ENCODE measurements at places on chromosomes 16 and 17. TPM values are rescaled to one million over a fixed set of nuclear protein-coding genes. Genes with fewer than 3 reads are reported as not detected.

- no peaks in the 10 kb centered on the region for H3K36me3 ChIP-seq
- no peaks in the 10 kb centered on the region for H3K27me3 ChIP-seq
- no peak overlapping the region for H3K4me3 ChIP-seq
- DNase-seq: no peak
- no peak overlapping the region for H3K27ac ChIP-seq
Measured at GRCh38 chr16:56912746-56913708, 18.9 kb upstream of the HERPUD1 start.

DNA sequence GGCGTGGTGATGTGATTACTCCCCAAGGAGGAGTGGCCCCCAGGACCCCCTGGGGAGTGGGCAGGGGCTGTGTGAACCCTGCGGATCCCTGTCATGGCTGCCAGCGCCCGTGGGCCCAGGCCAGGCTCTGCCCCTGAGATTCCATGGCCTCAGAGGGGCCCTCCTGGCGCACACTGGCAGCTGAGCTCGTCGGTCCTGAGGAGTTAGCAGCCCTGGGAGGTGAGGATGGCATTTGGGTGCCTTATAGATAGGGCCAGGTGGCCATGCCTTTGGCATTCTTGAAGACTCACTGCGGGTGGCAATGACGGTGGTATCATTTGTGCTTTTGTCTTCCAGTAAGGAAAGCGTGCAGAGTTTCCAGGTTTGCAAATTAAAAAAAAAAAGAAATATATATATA lies 146.8 kb upstream of the GSE1 start:
- peaks cover 66% of the 10 kb centered on the region for H3K27me3 ChIP-seq
- H3K4me3 ChIP-seq: no peak overlapping the region
- no peaks in the 10 kb centered on the region for H3K36me3 ChIP-seq

DNA sequence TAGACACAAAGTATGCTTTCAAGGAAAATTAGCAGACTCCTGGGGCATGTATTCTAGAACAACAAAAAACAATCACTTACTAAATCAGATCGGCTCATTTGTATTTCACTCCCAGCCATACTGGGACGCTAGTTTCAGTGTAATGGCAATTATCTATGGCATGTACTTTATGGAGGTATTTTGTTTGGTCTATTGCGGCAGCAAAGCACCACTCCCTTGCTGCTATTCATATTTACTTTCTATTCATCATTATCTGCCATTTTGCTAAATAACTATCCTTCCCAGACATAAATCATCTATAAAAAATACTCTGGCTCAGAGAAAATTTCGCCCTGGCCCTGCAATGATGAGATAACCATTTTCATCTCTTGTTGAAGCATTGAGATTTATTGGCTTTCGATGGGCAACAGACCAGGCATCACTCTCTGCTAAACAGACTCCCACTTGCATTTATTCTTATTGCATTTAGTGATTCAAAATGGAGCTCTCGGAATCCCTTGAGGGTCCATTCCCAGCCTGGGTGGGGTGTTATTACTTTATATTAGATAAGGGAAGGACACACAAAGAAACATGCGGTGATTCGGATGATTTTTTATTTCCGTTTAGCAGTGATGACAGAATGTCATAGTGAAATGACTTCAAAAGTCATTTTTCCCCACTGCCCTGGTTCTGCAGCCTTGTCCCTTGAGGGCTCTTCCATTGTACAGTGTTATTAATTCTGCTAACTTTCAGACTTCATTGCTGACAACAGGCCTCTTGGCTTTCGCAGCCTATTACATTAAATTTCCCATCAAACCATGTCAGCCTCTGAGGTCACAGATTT lies 225.8 kb downstream of the IRX3 start:
- DNase-seq: no peak
- no peak overlapping the region for H3K27ac ChIP-seq
- no peaks in the 10 kb centered on the region for H3K4me1 ChIP-seq
- no peaks in the 10 kb centered on the region for H3K36me3 ChIP-seq
- no peak overlapping the region for H3K4me3 ChIP-seq
- H3K27me3 ChIP-seq: no peaks in the 10 kb centered on the region

Gene PPP1R27
- not detected for total RNA-seq

- peaks cover 66% of the 10 kb centered on the region for H3K4me1 ChIP-seq
- no peak overlapping the region for H3K27ac ChIP-seq
- H3K36me3 ChIP-seq: no peaks in the 10 kb centered on the region
- no peaks in the 10 kb centered on the region for H3K27me3 ChIP-seq
- DNase-seq: no peak
Measured at GRCh38 chr17:46179375-46179999, 13.7 kb downstream of the KANSL1 start.

DNA sequence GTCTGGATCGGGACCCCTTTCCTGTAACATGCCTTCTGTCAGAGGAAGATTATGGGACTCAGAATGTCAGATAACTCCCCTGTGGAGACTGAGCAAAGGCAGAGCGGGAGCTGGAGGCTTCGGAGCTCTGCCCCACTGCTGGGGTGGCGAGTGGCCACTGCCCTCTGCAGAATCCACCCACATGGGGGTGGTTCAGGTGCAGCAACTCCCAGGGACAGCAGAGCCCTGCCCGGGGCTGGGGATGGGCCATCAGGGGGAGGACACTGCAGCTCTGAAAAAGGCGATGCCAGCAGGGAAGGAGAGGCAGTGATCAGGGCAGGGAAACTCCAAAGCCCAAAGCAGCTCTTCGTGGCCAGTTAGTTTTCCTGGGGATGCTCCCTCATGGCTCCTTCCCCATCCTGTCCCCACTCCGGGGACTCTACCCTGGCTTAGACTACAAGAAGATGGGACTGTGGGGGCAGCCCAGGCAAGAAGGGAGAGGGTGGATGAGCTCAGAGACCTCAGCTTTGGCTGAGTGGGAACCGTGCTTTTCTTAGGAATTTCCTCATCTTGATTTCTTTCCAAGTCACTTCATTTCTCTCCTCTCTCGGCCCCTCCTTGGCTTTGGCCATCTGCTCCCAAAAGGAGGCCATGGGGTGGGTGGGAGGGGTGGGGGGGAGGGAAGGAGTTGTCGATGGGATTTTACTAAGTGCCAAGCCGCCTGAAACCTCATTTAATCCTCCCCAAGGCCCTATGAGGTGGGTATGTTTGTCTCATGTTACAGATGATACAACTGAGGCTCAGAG lies 4.0 kb downstream of the CA4 start:
- no peak overlapping the region for H3K4me3 ChIP-seq
- DNase-seq: no peak
- H3K4me1 ChIP-seq: no peaks in the 10 kb centered on the region
- no peaks in the 10 kb centered on the region for H3K36me3 ChIP-seq

DNA sequence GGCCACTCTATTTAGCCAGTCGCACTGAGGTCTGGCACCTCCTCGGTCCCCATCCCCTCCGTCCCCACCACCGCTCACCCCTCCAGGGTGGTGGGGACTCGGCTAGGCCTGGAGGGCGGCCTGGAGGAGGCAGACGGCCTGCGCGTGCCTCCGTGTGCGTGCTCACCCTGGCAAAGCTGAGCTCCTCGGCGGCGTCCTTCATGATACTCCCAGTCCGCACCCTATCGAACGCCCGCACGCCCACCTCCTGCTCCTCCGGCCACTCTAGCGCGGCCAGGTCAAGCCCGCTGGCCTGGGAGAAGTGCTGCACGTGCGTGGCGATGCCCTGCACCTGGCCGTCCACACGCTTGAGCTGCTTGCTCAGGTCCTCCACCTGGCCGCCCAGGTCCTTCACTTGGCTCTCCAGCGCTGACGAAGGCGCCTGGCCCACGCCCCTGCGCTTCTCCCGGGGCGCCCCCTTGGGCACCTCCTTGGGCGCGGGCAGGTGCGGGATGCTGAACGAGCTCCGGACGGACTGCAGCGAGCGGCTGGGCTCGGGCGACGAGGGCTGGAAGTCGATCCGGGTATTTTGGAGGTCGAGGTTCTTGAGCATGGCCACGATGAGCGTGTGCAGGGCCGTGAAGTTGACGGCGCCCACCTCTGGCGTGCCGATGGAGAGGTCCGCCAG lies 644 bp downstream of the QRICH2 start:
- H3K4me1 ChIP-seq: no peaks in the 10 kb centered on the region
- H3K36me3 ChIP-seq: peaks cover 18% of the 10 kb centered on the region
- DNase-seq: no peak
- H3K4me3 ChIP-seq: no peak overlapping the region
- no peaks in the 10 kb centered on the region for H3K27me3 ChIP-seq
- H3K27ac ChIP-seq: no peak overlapping the region

DNA sequence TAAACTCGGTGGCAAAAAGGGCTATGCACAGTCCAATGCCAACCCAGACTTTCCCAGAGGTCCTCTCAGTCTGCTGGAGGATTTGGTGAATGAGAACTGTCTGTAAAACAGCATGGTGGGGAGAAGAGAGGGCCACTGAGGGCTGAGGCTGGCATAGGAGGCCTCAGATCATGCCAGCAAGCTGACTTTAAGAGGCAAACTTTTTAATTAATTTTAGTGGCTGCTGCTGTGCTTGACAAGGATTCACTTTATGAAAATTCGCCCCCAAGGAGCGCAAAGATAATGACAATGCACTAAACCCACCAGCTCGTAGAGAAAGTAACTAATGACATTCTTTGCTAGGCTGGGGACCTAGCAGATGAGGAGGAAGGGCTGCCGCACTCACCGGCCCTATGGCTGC lies 15.0 kb downstream of the ABCC12 start:
- H3K36me3 ChIP-seq: no peaks in the 10 kb centered on the region
- H3K27me3 ChIP-seq: no peaks in the 10 kb centered on the region
- no peak overlapping the region for H3K4me3 ChIP-seq
- DNase-seq: no peak

DNA sequence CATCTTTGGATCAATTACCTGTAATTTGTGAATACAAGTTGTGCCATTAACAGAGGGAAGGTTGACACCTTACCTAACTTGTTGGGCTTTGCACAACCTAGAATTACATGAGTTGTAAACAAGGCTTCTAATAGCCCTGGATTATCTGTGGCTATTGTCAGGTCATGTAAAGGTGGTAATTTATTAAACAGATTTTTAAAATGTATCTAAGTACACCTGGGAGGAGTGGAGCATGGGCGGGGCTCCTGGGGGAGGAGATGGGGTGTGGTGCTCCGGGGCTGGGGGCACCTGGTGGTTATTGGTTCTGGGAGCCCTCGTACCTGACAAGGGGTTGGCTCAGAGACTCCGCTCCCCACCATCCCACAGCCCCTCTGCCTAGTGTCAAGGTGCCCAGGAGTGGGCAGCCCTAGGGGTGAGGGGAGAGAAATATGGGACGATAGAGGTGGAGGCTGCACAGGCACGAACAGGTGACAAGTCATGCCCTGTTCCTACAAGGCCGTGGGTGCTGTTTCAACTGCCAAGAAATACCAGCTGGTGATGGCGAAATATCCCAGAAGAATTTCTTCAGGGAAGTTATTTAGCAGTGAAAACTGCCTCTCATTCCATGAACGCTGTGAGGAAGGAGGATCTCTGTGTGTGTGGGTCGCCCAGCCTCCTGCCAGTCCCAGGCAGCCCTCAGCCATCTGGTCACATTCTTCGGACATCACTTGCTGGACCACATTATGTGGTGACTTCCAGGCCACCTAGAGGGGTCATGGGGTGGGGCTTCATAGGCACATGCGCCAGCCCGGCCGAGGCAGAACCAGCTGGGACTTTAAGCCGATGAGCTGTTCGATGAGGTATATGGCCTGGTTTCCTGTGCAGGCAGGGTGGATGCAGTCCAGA lies 55.5 kb upstream of the IRX3 start:
- peaks cover 15% of the 10 kb centered on the region for H3K27me3 ChIP-seq
- H3K4me1 ChIP-seq: no peaks in the 10 kb centered on the region
- no peak overlapping the region for H3K27ac ChIP-seq
- H3K4me3 ChIP-seq: no peak overlapping the region
- no peak for DNase-seq

DNA sequence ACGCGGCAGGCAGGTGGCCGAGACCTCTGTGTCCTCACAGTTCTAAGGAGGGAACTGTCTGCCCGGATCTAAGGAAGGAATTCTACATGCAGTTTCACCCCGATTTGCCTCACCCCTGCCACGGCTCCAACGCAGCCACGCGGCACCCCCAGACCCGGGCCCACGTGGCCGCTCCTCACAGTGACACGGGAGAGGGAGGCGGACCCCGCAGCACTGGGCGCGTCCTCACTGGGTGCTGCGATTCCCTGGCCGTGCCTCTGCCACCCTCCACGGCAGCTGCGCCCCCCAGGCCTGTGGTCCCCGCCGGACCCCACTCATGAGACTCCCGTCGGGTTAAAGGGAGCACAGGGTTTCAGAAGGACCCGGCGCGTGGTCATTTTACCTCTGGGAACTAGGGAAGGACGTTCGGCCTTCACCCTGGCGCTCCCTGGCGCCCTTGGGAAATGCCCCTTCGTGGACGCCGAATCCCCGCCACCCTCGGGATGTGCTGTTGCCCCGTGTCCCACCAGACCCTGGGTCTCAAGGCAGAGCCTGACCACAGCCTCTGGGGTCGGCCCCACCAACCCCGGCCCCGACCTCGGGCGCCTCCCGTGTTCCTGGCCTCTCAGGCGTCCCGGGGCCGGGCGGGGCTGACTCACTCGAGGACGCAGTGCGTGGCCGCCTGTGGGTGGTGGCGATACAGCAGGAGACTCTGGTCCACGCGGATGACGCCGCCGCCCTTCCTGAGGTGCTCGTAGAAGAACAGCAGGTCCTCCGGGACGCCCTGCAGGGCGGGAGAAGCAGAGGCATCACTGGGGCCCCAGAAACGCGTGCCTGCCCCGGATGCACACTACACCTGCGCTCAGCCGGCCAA lies 118.8 kb upstream of the METRNL start:
- no peaks in the 10 kb centered on the region for H3K27me3 ChIP-seq
- H3K4me1 ChIP-seq: peaks cover 2% of the 10 kb centered on the region
- no peak overlapping the region for H3K27ac ChIP-seq
- H3K4me3 ChIP-seq: no peak overlapping the region
- peaks cover 2% of the 10 kb centered on the region for H3K36me3 ChIP-seq

Gene JPH3
- not detected for total RNA-seq

Gene MSRB1
- 5.6 TPM for total RNA-seq

Gene TUBB3
- 0.58 TPM for total RNA-seq

Gene TPPP3
- total RNA-seq: 0.23 TPM

Gene PPP1R1B
- 0.12 TPM for total RNA-seq

DNA sequence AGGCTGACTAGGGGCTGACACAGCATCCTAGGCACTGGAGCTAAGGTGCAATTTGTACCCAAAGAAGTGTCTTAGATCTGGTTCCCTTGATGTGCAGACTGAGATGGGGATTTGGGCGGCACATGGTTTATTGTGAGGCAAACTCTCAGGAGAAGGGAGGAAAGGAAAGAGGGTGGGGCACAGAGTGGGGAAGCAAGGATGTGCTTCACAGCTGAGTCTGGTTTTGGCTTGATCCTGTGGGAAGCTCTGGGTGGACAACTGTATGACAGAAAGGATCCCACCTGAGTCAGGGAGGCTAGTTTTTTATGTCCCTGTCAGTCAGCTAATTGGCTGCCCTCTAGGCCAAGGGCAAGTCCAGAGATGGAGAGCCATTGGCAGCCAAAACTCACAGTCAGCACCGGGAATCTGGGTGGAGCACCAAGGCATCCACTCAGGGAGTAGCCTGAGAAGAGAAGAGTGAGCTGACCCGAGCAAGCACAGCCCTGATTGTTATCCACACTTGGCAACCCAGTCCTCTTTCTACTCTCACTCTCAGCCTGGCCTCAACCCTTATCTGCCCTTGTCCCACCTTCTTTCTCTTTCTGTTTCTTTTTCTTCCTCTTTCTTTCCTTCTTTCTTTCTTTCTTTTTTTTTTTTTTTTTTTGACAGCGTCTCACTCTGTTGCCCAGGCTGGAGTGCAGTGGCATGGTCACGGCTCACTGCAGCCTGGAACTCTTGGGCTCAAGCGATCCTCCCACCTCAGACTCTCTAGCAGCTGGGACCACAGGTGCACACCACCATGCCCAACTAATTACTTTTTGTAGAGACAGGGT lies 12.0 kb downstream of the ARL4D start:
- H3K27ac ChIP-seq: no peak overlapping the region
- no peak for DNase-seq
- no peaks in the 10 kb centered on the region for H3K4me1 ChIP-seq

Gene FGF11
- 3.3 TPM for total RNA-seq

All from T-cell (primary cell).